ENCODE measurements at places on chromosomes 7 and 10. TPM values are rescaled to one million over a fixed set of nuclear protein-coding genes. Genes with fewer than 3 reads are reported as not detected.
A peak's percentile ranks its signal among the peaks of the same experiment; 100 is the strongest.

DNA sequence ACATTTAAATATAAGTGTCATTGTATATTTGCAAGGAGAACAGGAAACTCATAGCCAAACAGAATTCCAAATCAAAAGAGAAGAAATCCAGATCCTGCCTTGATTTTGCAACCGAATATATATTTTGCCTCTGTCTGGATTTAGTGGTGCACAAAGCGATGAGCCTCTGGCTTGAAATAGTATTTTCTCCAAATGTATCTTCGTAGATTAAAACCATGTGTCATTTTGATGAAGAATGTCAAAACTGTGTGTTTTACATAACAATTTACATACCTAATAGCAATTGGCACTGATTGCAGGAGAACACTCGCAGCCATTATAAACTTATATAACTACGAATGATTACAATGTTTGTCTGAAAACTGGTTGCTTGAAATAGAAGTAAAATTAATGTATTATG is 156.4 kb downstream of the ARID5B start:
- H3K4me3 ChIP-seq = no peak overlapping the region
- peaks cover 100% of the 10 kb centered on the region for H3K4me1 ChIP-seq
- DNase-seq = no peak
- H3K27me3 ChIP-seq = no peaks in the 10 kb centered on the region

TCERG1L gene
- polyA plus RNA-seq = not detected

DNA sequence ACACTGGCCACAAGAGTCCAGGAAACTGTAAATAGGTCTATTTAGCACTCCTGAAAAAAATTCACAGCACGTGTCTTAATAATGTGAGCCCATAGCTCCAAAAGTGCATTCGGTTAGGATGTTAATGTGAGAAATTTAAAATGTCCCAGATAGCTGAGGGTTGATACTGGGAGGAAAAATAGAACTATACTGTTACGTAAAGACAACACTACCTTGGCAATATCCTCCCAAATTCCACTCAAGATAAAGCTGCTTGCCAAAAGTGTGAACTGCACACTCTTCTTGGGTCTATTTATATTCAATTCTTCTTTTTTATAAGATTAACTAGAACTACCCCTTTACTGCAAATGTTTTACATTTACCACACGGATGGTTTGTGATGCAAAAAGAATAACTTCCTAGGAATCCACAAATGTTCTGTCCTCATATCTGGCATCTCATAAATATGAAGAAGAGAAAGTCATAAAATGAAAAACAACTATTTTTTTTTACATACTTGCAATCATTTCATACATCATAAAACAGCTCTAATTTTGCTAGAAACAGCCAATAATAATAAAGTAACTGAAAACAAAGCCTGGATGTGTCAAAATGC is 10.4 kb downstream of the RAB11FIP2 start:
- no peak for DNase-seq
- H3K36me3 ChIP-seq = no peaks in the 10 kb centered on the region

GRCh38 chr10:111233439-111233838 is 156.6 kb downstream of the ADRA2A start:
- no peak overlapping the region for H3K4me3 ChIP-seq
- H3K4me1 ChIP-seq = no peaks in the 10 kb centered on the region
- H3K27ac ChIP-seq = no peak overlapping the region
- DNase-seq = no peak

- H3K4me3 ChIP-seq = no peak overlapping the region
- no peak overlapping the region for H3K27ac ChIP-seq
- H3K4me1 ChIP-seq = no peaks in the 10 kb centered on the region
- no peaks in the 10 kb centered on the region for H3K36me3 ChIP-seq
- DNase-seq = no peak
- H3K27me3 ChIP-seq = no peaks in the 10 kb centered on the region
Observed at GRCh38 chr10:57891201-57892006, 376.3 kb downstream of the IPMK start.

TUBB8 gene
- not detected for polyA plus RNA-seq

GRCh38 chr10:16570731-16571130 is 49.1 kb upstream of the C1QL3 start:
- no peaks in the 10 kb centered on the region for H3K4me1 ChIP-seq
- DNase-seq = no peak
- peaks cover 4% of the 10 kb centered on the region for H3K27me3 ChIP-seq
- H3K4me3 ChIP-seq = no peak overlapping the region

FAM237B gene
- polyA plus RNA-seq = not detected

GRM8 gene
- not detected for polyA plus RNA-seq

- H3K4me1 ChIP-seq = no peaks in the 10 kb centered on the region
- no peak overlapping the region for H3K4me3 ChIP-seq
- no peak overlapping the region for H3K27ac ChIP-seq
- no peak for DNase-seq
Observed at GRCh38 chr7:47885309-47885986, 62.8 kb downstream of the PKD1L1 start.

IFIT1 gene
- polyA plus RNA-seq = 4.3 TPM

- H3K36me3 ChIP-seq = peaks cover 11% of the 10 kb centered on the region
- no peak for DNase-seq
- H3K4me3 ChIP-seq = peak overlapping the region; percentile 82
- H3K4me1 ChIP-seq = peaks cover 34% of the 10 kb centered on the region
- H3K27me3 ChIP-seq = no peaks in the 10 kb centered on the region
Observed at GRCh38 chr10:17226891-17227303, 1.1 kb upstream of the VIM start.

GRCh38 chr7:38673795-38674194 is 42.6 kb upstream of the AMPH start:
- no peaks in the 10 kb centered on the region for H3K36me3 ChIP-seq
- no peaks in the 10 kb centered on the region for H3K4me1 ChIP-seq
- H3K27ac ChIP-seq = no peak overlapping the region
- no peak for DNase-seq
- no peaks in the 10 kb centered on the region for H3K27me3 ChIP-seq
- H3K4me3 ChIP-seq = no peak overlapping the region

GRCh38 chr7:157893535-157894044 is 556.8 kb downstream of the DNAJB6 start:
- no peaks in the 10 kb centered on the region for H3K36me3 ChIP-seq
- H3K4me3 ChIP-seq = no peak overlapping the region
- no peak for DNase-seq
- no peaks in the 10 kb centered on the region for H3K27me3 ChIP-seq

PNLIPRP1 gene
- polyA plus RNA-seq = not detected

INHBA gene
- not detected for polyA plus RNA-seq

DNA sequence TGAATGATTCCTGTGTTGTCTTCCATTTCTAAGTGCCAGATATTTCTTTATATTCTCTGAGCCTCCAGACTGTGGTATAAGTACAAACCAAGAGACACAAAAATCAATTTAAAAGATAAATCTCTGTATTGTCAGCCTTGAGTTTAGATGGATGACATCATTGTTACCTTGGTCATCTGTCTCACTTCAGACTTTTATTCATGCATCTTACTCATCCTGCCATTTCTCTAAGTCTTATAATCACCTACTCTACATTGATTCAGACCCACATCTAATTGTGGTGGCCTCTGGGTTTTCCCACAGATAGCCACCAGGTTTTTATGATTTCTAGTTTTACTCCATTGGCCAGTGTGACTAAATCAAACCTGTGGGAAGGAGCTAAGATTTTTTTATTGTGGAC is 26.8 kb upstream of the HDAC9 start:
- H3K27ac ChIP-seq = no peak overlapping the region
- H3K4me3 ChIP-seq = no peak overlapping the region
- no peaks in the 10 kb centered on the region for H3K4me1 ChIP-seq
- no peaks in the 10 kb centered on the region for H3K27me3 ChIP-seq
- DNase-seq = no peak

- H3K27ac ChIP-seq = no peak overlapping the region
- no peak for DNase-seq
- H3K4me3 ChIP-seq = no peak overlapping the region
- no peaks in the 10 kb centered on the region for H3K27me3 ChIP-seq
Observed at GRCh38 chr10:30233186-30233959, 115.7 kb downstream of the MTPAP start.

DNA sequence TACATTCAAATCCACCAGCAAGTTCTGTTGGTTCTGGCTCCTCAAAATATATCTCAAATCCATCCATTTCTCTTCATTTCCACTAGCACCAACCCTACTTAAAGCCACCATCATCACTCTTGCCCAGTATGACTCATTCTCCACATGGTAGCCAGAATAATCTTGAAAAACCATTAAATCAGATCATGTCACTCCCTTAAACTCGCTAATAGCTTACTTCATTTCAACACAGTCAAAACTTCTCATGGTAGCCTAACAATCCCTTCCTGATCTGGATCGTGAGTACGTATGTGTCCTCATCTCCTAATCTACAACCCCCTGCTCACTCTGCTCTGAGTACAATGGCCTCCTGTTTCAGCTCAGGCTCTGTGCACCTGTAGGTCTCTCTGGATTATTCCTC is 8.7 kb downstream of the EPC1 start:
- no peaks in the 10 kb centered on the region for H3K27me3 ChIP-seq
- no peaks in the 10 kb centered on the region for H3K36me3 ChIP-seq
- peaks cover 96% of the 10 kb centered on the region for H3K4me1 ChIP-seq
- DNase-seq = no peak
- no peak overlapping the region for H3K4me3 ChIP-seq

DNA sequence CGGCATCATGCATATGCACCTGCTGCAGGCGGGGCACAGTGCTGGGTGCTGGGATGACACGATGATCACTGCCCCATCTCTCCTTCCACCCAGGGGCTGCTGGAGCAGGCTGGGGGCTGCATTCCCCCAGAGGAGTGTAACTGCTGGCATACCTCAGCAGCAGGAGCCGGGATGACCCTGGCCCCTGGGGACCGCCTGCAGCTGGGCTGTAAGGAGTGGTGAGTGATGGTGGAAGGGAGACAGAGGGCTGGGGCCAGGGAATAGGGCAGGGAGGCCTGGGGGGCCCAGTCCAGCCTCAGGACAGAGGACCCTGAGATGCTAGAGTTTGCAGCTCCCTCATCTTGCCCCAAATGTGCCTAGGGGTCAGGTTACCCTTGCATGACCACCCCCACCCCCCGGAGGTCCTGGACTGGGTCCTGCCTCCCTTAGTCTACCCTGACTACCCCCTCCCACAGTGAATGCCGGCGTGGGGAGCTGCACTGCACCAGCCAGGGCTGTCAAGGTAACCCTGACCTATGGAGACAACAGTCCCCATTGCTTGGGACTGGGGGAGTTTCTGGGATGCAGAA is 14.5 kb upstream of the ZNF862 start:
- no peak for DNase-seq
- no peaks in the 10 kb centered on the region for H3K36me3 ChIP-seq
- no peak overlapping the region for H3K4me3 ChIP-seq
- H3K4me1 ChIP-seq = no peaks in the 10 kb centered on the region
- H3K27ac ChIP-seq = no peak overlapping the region
- no peaks in the 10 kb centered on the region for H3K27me3 ChIP-seq

DNA sequence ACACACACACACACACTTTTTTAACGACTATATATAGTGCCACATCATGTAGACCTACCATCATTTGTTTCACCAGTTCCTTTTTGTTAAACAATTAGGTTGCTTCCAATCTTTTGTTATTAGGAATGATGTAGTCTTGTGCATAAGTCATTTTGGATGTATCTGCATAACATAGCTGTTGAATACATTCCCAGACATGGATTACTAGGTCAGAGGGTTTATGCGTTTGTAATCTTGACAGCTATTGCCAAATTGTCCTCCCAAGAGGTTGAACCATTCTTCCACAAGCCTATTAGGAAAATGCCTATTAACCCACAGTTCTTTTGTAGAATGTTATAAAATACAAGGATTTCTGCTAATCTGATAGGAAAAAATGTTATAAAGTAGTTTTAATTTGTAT is 87.3 kb downstream of the PALS2 start:
- H3K27me3 ChIP-seq = no peaks in the 10 kb centered on the region
- no peaks in the 10 kb centered on the region for H3K36me3 ChIP-seq
- no peak overlapping the region for H3K4me3 ChIP-seq
- DNase-seq = no peak

DNA sequence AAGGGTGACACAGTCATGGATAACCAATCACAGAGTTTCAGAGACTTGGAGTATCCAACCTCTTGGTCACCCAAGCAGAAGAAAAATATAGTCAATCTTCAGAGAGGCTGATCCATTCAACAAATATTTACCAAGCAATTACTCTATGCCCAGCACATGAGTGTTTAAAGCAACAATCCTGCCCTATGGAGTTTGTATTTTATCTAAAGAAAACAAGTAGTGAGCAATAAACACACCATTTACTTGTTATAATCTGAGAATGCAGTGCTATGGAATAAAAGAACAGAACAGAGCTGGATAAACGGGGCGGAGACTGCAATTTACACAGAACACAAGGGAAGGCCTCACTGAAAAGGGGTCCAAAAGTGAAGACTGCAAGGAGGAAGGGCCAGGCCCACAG is 63.8 kb downstream of the GRB10 start:
- no peaks in the 10 kb centered on the region for H3K27me3 ChIP-seq
- H3K27ac ChIP-seq = no peak overlapping the region
- H3K4me1 ChIP-seq = no peaks in the 10 kb centered on the region
- no peaks in the 10 kb centered on the region for H3K36me3 ChIP-seq

GRCh38 chr7:152735443-152736004 is 24.0 kb upstream of the ACTR3B start:
- H3K4me1 ChIP-seq = no peaks in the 10 kb centered on the region
- no peak overlapping the region for H3K27ac ChIP-seq
- DNase-seq = no peak
- H3K27me3 ChIP-seq = no peaks in the 10 kb centered on the region

DNA sequence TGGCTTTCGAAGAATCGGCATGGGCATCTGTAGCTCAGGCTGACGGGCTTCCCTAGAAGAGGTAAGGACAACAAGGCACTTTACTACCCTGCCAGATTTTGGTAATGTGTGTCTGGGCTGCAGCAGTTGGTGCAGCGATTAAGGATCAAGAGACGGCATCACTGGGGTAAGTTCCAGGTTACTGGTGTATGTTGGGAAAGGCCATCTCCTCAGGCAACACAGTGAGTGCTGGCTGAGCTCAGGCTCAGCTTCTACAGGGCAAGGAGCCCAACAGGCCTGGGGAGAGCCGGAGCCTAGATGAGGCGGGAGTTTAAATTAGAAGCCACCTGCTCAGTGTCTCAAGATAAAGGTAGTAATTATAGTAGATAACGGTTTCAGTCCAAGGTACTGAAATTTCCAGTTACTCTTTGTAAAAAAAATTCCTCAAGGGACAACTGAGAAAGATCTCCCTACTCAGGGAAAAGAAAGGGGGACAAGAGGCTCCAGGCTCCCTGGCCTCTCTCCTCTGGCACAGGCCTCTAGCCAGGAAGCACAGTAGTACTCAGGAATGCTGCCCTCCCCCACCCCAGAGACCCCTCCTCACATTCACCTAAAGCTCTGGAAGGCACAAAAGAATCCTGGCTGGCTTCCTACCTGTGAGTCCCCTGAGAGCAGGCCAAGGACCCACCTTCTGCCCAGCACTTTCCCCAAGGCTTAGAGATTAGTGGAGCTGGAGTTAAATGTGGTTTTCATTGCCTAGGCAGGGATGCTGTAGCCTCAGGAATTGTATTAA is 3.9 kb downstream of the CXCL12 start:
- H3K27me3 ChIP-seq = no peaks in the 10 kb centered on the region
- no peaks in the 10 kb centered on the region for H3K4me1 ChIP-seq
- H3K4me3 ChIP-seq = no peak overlapping the region
- H3K36me3 ChIP-seq = no peaks in the 10 kb centered on the region

All from CD4-positive, alpha-beta memory T cell (primary cell).